Mucosa of descending colon (tissue), 3 donors: ENCODE measurements at places on chromosomes 5 and 9. TPM values are rescaled to one million over a fixed set of nuclear protein-coding genes. Genes with fewer than 3 reads are reported as not detected.

GRCh38 chr5:148759101-148759500 lies 67.3 kb upstream of the ADRB2 start:
- DNase-seq = no peak

GRCh38 chr9:102740578-102740977 lies 254.6 kb upstream of the CYLC2 start:
- no peak for DNase-seq

DNA sequence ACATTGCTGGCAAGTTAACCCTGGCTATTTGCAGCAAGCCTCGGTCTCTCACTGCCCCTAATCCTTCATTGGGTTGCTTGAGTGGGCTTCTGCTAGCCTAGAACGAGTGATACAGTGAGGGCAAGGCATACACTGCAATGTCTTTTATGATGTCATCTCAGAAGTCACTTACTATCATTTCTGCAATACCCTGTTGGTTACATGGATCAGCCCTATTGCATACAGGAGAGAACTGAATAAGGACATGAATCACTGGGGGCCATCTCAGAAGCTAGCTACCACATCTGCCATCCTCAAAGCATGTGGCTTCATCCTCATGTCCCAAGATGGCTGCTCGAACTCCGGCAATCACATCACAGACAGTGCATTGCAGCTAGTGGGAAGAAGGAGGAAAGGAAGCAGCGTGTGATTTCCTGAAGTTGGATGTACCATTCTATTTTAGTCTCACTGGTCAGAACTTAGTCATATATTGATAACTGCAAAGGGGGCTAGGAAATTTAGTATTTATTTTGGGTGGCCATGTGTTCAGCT lies 33.3 kb upstream of the CDKN2AIPNL start:
- DNase-seq = no peak

GRCh38 chr9:38185647-38186403 lies 116.8 kb upstream of the SHB start:
- no peak for DNase-seq

GRCh38 chr9:12221470-12221869 lies 471.7 kb upstream of the TYRP1 start:
- no peak for DNase-seq

DNA sequence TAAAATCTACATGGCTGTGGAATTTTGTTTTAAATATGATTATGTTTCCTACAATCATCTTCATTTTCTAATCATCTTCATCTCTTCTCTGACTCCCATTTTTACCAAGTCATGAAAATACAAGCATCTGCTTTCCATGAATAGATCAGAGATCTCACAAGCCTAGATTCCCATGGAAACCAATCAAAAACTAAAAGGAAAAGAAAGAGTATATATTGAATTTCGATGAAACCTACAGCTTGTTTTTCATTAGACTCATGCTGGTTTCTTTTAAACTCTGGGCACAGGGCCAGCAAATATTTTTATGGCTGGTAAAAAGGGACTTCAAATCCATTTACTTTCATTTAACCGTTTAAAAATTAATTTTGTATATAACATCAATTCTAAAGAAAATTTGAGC lies 51.2 kb downstream of the INVS start:
- no peak for DNase-seq

DNA sequence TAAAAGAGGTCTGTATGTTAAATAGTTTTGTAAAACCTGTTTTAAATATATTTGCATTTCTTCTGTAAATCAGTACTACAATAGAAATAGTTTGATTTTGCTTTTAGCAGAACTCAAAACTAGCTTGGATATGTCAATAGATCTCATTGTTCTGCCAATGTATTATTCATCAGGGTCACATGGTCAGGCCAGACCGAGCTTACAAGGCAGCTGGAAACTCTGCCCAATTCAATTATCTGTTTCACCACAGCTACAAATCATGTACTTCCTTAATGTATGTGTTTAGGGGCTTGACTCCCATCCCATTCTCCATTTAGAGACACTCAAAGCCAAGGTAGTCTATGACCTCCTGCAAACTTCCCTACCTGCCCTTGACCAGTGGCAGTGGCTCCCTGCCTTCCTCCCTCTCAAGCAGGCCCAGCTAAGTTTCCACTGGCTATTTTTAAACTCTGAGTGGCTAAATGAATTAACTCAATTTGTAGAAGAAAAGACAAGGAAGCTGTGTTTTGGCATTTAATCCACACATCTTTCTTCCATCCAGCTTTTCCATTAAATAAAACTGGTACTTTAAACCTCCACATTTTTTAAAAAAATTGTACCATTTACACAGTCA lies 46.4 kb upstream of the SELENOP start:
- no peak for DNase-seq

DNA sequence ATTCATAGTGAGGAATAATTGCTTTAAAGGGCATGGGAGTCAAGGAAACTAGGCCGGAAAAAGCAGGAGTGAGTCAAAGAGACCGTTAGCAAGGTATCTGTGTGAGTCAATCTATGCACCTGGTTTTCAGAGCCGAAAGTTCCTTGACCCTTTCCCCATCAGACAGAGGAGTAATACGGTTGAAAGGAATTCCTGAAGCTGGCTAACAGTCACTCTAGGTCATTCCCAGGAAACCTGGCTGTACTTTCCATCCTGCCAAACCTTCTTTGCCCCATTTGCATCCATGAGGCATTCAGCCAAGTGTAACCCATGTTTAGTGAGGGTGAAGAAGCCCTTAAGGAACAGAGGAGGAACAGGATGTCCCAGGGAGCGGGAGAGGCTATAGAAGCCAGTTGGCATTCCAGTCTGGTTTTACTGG lies 16.2 kb downstream of the RBM18 start:
- DNase-seq = no peak

DNA sequence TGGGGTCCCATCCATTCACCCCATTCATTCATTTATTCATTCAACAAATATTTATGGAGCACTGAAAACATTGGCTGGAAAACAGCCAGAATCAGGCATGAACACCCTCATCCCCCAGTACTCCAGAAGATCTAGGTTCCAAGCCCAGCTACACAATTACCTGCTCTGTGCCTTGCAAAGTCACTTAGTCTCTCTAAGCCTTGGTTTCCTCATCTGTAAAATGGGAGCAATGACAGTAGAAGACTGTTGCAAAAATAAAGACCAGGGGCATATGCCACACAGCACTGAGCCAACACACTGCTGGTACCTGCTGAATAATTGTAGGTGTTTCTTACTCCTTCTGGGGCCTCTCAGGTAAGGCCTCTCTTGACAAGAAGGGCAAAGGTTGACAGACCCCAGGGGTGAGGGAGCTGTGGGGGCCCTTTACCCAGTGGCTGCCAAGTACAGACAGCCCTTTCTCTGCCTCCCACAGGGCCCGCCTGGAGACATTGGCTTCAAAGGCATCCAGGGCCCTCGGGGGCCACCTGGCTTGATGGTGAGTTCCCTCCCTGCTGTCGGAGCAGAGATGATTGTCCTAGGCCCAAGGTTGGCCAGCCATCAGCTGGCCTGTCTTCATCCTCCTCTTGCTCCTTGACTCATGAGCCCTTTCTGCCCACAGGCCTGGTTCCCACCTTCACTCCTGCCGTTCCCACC lies 22.6 kb upstream of the ORM1 start:
- DNase-seq = no peak

GFI1B gene
- 2.6 TPM for total RNA-seq

PTPRD gene
- total RNA-seq = 113 TPM
